Spleen (tissue), 13 donors: ENCODE measurements at places on chromosomes 16 and 17. TPM values are rescaled to one million over a fixed set of nuclear protein-coding genes. Genes with fewer than 3 reads are reported as not detected.

Gene SMPD3
- total RNA-seq: 6.5 TPM

Gene HOXB8
- total RNA-seq: not detected

Gene OR1A1
- total RNA-seq: not detected

Gene KCTD11
- 9.1 TPM for total RNA-seq

Gene VPS35L
- total RNA-seq: 66.6 TPM

DNA sequence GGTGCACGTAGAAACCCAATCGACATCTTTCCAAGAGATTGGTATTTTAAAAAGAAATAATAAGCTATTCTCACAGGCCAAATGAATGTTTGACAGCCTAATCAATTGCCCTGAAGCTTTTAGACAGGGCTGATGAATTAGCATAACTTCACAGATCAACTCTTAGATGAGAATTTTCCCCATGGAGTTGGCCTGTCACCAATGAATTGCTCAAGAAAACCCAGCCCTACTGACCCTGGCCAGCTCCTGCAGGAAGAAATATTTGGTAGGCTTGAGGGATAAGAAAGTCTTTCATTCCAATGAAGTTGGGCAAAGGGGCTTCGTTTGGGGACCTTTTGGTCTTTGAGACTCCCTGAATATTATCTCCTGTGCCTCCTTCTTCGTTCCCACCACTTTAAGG, 23.4 kb upstream of the SEC14L1 start:
- no peaks in the 10 kb centered on the region for H3K4me1 ChIP-seq
- H3K36me3 ChIP-seq: no peaks in the 10 kb centered on the region
- DNase-seq: no peak
- peak overlapping the region; percentile 15 for H3K27ac ChIP-seq
- no peak overlapping the region for H3K4me3 ChIP-seq

DNA sequence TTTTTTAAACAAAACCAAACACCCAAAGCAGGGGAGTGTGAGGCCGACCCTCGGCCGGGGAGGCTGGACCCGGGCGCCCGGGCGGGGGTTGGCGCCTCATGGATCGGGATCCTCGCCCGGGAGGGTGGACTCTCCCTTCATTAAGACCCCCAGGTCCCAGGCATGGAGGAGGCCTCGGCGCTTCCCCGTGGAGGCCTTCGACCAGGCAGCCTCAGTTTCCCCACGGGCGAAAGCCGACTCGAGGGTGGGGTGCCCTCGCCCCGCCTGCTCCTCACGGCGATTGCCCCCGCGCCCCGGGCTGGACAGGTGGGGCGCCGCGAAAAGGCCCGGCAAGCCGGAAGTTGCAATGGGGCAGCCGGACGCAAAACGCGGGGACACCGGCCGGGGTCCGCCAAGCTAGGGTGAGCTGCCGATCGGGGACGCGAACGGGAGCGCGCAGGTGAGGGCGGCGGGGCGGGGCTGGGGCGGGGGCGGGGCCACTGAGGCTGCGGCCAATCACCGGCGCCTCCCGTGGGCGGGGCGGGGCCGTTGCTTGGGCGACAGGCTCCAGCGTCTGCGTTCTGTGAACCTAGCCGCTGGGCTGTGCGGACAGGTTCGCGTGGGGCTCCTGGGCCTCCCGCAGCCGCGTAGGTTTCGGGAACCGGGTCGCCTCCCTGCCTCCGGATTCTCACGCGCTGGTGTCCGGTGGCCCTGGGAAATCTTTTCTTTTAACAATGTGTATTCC, 6.0 kb upstream of the ZNF205 start:
- H3K36me3 ChIP-seq: no peaks in the 10 kb centered on the region
- peak overlapping the region; percentile 84 for H3K4me3 ChIP-seq
- H3K4me1 ChIP-seq: peaks cover 41% of the 10 kb centered on the region

GRCh38 chr17:40883626-40884334, 1.3 kb downstream of the KRT20 start:
- no peaks in the 10 kb centered on the region for H3K27me3 ChIP-seq
- no peak for DNase-seq
- H3K36me3 ChIP-seq: no peaks in the 10 kb centered on the region
- no peak overlapping the region for H3K27ac ChIP-seq

- no peaks in the 10 kb centered on the region for H3K27me3 ChIP-seq
- no peak overlapping the region for H3K4me3 ChIP-seq
- H3K36me3 ChIP-seq: peaks cover 99% of the 10 kb centered on the region
- no peak overlapping the region for H3K27ac ChIP-seq
- H3K4me1 ChIP-seq: no peaks in the 10 kb centered on the region
- no peak for DNase-seq
These were observed 76.9 kb upstream of the CLEC18A start for GRCh38 chr16:69874271-69874670.

- no peak overlapping the region for H3K4me3 ChIP-seq
- DNase-seq: peak; percentile 12
- H3K27me3 ChIP-seq: peaks cover 20% of the 10 kb centered on the region
- H3K27ac ChIP-seq: no peak overlapping the region
- no peaks in the 10 kb centered on the region for H3K4me1 ChIP-seq
- H3K36me3 ChIP-seq: no peaks in the 10 kb centered on the region
These were observed 24.0 kb downstream of the CCDC42 start for GRCh38 chr17:8720596-8720995.

DNA sequence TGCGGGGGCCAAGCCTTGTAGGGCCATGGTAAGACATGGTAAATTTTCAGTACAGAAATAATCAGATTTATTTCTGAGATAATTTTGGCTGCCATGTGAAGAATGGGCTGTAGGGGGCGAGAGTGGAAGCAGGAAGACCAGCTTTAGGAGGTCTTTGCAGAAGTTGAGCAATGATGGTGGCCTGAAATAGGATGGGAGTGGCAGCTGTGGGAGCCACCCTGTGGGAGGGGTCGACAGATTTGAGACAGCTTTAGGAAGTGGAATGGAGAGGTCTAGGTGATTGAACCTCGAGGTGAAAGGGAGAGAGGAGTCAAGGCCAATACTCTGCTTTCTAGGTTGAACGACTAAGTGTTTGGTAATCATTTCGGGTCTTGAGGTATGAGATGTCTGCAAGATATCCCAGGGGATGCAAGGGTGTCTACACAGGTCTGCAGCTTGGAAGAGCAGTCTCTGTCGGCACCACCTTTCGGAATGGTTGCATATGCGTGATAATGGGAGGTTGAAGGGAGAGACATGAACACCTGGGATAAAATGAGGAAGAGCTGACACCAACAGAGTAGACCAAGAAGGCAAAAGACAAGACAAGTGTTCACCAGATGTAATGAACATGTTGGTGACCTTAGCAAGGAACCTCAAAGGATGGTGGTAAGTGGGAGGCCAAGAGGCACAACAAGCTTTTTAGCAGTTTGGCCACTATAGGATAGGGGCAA, 4.2 kb upstream of the ATXN7L3 start:
- no peaks in the 10 kb centered on the region for H3K36me3 ChIP-seq
- H3K4me3 ChIP-seq: no peak overlapping the region
- H3K4me1 ChIP-seq: peaks cover 48% of the 10 kb centered on the region
- no peak overlapping the region for H3K27ac ChIP-seq
- no peak for DNase-seq
